Right ventricle myocardium superior (tissue), 1 donor: ENCODE measurements at places on chromosomes 6 and 20.
A peak's percentile ranks its signal among the peaks of the same experiment; 100 is the strongest.

DNA sequence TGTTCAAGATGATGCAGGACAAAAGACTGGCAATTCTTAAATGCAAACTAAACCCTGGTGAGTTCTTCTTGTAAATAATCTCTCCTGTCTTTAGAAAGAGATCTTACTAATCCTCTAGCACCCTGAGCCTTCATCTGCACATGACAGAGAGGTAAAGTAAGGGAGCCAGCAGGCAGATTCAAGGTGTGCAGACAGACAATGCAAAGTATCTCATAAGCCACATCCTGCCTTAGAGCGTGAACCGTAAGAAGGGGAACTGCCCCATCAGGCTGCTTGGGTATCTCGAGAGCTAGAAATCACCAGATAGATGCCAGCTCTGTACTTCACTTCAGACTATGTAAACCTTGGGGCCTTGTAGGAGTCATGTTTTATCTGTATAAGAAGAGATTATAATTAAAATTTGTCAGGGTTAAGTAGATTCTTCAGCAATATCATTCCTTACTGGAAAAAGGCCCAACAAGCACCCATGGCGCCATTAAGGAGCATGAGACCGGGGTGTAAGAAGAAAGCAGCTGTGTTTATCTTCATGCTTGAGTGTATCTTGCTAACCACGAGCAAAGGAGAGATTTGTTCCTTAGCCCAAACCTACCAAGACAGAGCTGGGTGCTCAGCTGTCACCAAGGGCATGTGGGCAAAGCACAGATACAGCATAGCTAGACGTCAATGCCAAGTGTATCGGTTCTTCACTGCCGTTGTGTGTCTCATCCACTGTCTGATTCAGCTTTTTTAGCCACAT lies 24.4 kb downstream of the CNR1 start:
- DNase-seq: no peak

- DNase-seq: no peak
These were observed 63.5 kb downstream of the STMND1 start for GRCh38 chr6:17165383-17165782.

GRCh38 chr20:63653041-63653973 lies at the start of gene STMN3:
Gene STMN3 (minus strand): TSS chr20:63653424. CDS start chr20:63653345, 79 bp downstream.
- DNase-seq: peak; percentile 92

- DNase-seq: no peak
These were observed 71.3 kb upstream of the MCHR2 start for GRCh38 chr6:100065348-100065747.

DNA sequence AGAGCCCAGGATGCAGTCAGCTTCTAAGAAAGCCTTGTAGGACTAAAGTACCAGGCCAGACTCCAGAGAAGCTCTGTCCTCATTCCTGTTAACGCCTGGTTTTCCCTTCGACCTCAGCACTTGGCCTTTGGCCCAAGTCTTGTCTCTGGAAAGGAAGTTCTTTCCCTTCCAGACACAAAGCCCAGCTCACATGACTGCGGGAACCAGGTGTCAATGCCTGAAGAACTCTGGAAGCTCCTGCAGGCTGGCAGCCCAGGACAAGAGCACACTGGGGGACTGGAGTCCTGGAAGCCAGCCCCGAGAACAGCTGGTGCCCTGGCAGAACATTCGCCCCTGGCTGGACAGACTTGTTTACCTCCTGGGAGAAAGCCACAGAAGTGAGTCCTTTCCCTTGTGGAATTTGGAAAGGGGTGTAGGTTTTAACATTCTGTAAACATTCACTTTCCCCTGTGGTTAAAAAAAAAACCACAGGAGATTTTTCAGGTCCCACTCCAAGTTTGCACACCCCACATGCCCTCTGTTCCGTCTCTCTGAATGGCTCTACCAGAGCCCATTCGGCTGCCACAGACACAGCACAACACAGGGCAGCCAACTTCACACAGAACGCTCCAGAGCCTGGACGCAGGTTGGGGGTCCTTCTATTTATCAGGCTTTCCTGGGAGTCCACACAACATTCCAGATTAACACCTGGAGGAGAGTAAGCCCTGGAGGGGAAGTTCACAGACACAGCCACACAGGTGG lies 18.1 kb downstream of the ACSS1 start:
- peak; percentile 90 for DNase-seq

GRCh38 chr20:46122071-46122470 lies 4.0 kb downstream of the CD40 start:
- DNase-seq: no peak

DNA sequence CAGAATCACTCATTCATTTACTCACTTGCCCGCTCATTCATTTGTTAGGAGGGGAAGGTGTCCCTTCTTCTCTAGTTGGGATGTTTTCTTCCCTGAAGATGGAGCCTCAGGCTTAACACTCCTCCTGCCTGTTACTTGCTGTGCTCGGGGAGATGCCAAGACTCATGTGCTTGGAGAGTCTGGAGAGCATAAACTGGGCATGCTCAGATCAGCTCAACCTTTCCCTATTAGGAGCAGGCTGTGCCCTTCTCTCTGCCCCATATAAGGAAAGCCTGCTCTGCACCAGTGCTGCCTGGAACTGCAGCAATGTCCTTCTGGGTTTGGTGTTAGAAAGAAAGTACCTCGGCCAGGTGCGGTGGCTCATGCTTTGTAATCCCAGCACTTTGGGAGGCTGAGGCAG lies 18.0 kb upstream of the UBE2V1 start:
- DNase-seq: no peak

DNA sequence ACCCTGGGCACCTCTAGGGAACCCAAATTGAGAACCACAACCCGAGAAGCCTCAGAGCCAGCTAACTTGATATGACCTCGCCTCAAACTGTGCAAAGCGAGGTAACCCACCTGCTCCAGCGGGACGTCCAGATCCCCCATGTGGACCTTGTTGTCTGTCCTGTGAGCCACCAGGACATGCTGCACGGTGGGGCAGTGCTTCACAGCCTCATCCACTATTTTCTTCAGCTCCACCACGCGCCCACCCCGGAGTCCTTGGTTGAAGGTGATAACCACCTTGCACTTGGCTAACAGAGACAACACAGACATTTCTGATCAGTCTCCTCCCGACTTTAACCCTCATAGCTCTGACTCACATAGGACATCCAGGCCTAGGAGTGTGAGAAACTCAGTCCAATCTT lies 30.8 kb upstream of the APMAP start:
- DNase-seq: no peak

DNA sequence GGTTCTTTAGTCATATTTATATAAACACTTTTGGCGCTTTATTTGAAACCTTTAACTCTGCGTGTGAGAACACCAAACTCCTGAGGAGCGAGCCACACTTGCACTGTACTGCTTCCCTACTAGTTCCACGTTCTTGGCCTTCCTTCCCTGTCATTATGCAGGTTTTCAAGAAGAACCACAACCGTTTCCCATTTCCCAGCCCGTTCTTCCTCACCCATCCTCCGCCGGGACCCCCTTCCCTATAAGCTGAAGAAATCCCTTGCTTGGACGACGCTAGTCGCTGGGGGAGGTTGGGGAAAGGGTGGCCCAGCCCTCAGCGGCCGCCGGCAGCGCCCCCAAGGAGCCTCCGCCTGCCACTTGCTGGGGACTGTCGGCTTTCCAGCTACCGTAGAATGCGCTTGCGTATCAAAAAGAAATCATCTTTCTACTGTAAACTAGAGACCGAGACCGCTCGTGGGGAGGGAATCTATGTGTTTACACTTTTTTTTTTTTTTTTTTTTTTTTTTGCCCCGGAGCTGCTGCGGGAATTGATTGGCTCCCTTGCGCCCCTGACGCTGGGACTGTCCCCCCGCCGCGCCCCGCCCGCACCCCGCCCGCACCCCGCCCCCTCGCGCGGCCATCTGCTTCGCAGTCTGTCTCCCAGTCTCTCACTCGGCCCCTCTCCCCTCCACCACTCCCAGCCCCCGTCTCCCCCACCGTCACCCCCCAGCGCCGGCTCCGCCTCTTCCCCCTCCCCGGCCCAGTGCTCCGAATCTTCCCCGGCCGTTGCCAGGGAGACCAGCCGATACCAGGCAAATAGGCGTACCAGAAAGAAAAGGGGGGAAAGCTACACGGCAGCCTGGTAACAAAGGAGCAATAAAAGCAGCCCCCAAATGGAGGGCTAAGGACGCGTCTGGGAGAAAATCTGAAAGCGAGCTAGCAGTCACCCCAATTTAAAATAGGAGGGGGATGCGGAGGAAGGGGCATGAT lies 2.3 kb upstream of the MARCKS start:
- peak; percentile 80 for DNase-seq

- DNase-seq: no peak
These were observed 5.1 kb downstream of the C6orf132 start for GRCh38 chr6:42137194-42137753.

DNA sequence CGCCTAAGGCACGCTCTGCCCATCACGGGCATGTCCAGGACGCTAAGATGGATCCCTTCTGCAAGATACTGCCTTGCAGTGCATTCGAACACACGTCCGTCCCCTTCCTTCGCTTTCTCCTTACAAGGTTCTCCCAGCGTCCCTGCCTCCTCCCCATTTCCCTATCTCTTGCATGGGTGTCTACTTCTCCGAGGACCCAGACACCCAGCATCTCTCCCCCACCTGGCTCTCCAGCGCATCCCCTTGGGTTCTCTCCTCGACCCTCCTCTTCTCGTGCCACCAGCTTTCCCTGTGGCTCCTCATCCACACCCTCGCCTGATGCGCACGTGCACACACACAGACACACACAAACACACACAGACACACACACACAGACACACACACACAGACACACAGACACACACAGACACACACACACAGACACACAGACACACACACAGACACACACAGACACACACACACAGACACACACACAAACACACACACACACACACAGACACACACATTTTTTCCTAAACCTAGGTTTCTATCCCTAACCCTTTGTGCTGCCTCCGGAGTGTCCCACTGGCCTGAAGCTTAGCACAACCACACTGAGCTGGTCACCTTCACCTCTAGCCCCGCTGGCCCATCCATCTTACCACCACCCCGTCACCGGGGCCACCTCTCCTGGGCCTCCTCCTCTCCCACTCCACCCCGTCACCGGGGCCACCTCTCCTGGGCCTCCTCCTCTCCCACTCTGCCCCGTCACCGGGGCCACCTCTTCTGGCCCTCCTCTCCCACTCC lies 31.9 kb downstream of the ANKRD60 start:
- peak; percentile 20 for DNase-seq
